Activated CD4-positive, alpha-beta T cell treated with anti-CD3 and anti-CD28 coated beads for 36 hours (primary cell): ENCODE measurements at places on chromosomes 7 and 10. TPM values are rescaled to one million over a fixed set of nuclear protein-coding genes. Genes with fewer than 3 reads are reported as not detected.

DNA sequence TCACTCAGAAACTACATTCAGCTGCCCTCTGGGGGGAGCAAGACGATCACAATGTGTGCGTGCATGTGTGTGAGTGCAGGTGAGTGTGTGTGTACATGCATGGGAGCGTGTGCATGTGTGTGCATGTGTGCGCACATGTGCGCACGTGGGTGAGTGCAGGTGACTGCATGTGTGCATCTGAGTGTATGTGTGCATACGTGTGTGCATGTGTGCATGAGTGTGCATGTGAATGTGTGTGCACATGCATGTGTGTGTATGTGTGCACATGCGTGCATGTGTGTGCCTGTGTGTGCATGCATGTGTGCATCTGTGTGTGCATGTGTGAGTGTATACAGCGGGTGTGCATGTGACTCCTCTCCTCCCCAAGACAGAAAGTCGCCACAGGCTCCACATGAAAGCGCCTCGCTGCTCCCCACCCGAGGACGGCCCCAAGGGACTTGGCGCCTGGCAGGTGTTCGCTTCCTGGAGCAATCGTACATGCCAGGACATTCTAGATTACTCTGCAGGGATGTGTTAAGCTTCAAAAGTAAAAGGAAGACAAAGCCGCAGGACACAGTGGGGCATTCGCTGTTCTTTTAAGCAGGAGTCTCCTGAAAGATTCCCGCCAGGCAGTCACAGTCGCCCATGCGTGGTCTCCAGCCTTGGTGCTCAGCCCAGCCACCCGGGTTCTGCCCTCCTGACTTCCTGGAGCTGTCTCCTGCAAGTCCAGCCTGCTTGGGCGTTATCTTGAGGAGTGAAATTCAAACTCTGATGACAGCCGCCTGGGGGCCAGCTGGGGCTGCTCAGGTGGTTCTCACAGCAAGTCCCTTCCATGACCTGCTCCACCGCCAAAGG, 42.0 kb upstream of the ADGRA1 start:
- H3K27ac ChIP-seq = no peak overlapping the region
- no peaks in the 10 kb centered on the region for H3K4me1 ChIP-seq
- no peak overlapping the region for H3K4me3 ChIP-seq
- H3K36me3 ChIP-seq = no peaks in the 10 kb centered on the region
- H3K27me3 ChIP-seq = peaks cover 1% of the 10 kb centered on the region

Gene ANKRD30A
- total RNA-seq = not detected

DNA sequence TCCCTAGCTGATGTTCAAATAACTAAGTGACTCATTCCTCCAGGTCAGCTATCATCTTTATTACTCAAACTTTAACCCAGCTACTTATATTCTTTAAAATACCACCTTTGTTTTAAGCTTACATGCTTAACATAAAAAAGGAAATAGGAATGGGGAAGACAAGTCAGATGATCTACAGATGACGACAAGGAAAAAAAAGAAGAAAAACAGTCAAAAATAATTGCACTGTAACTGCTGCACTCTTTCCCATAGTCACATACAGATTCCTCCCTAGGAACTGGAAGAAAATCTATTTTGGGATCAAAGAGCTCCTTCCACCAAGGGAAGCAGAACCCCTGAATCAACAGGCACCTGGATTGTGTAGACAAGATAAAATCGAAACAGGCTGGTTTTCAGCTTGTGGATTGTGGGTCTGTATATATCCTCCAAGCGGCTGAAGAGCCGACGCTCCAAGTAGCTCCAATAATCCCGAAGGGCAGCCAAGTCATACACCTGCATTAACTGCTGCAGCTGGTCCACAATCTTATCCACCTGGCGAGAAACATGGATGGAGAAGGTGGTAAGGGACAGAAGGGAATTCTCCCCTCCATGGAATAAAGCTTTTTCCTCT, 2.0 kb downstream of the WDR91 start:
- DNase-seq = no peak
- no peaks in the 10 kb centered on the region for H3K27me3 ChIP-seq
- peaks cover 44% of the 10 kb centered on the region for H3K4me1 ChIP-seq
- no peak overlapping the region for H3K4me3 ChIP-seq

GRCh38 chr10:52677086-52677485, 95.5 kb downstream of the MBL2 start:
- H3K27me3 ChIP-seq = no peaks in the 10 kb centered on the region
- no peaks in the 10 kb centered on the region for H3K36me3 ChIP-seq
- DNase-seq = no peak

DNA sequence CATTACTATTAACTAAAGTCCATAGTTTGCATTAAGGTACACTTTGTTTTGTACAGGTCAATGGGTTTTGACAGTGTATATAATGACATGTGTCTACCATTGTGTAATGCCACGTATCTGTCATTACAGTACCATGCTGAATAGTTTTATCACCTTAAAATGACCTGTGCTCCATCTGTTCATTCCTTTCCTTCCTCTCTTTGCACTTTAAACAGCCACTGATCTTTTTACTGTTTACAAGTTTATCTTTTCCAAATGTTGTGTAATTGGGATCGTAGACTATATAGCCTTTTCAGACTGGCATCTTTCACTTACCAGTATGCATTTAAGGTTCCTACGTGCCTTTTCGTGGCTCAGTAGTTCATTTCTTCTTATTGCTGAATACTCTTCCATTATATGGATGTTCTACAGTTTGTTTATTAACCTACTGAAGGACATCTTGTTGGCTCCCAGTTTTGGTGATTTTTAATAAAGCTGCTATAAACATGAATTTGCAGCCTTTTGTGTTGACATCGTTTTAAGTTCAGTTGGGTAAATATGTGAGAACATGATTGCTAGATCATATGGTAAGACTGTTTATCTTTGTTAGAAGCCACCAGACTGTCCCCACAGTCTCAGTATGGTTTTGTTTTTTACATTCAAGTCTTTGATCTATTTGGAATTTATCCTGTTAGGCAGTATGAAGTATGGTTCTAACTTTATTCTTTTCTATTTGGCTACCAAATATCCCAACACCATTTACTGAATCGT, 24.7 kb downstream of the STAM start:
- no peaks in the 10 kb centered on the region for H3K27me3 ChIP-seq
- H3K27ac ChIP-seq = peak overlapping the region; percentile 56
- H3K36me3 ChIP-seq = peaks cover 13% of the 10 kb centered on the region
- peaks cover 55% of the 10 kb centered on the region for H3K4me1 ChIP-seq
- no peak overlapping the region for H3K4me3 ChIP-seq

Gene HOXA2
- total RNA-seq = not detected

Gene GSDME
- total RNA-seq = 8.5 TPM

Gene ADAMTS14
- not detected for total RNA-seq
